ELR (cell line): ENCODE measurements at places on chromosomes 16 and 17.

GRCh38 chr17:45160447-45161287 lies 1.0 kb upstream of the HEXIM2 start:
- peak; percentile 77 for DNase-seq

DNA sequence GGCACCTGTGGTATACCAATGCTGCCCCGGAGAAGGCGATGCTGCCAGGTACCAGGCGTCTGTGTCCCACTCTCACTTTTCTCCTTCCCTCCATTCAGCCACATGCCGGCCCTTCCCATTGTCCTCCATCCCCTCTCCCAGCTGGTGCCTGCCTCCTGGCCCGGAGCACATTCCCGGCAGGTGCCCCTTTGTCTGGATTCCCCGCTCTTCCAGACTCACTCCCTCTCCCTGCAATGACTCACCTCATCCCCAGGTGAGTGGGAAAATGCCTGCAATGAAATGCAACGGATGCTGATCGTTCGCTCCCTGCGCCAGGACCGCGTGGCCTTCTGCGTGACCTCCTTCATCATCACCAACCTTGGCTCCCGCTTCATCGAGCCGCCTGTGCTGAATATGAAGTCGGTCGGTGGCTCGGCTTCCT lies 10.4 kb upstream of the KDM6B start:
- DNase-seq, result no peak

DNA sequence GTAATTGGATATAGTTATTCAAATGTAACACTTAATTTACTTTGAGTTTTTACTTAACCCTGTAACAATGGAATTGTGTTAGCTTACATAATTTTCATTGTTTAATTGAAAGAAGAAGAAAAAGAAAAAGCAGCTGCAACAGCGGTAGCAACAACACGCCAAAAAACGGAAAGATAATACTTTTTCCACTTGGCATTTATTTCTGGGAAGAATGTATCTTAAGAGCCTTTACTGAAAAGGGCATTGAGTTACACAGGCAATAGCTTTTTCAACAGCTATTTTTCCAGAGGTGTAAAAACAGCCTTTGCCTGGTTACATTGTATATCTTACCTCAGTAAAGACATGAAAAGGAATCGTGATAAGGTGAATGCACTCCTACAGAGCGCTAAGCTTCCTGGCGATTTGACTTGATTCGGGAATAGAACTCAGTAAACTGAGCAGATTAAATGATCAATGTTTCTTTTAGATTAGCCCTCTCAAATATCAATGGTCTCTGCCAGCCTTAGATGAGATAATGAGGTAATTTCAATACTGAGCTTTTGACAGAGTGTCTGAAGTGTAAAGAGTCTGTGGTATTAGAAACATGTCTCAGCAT lies 311.3 kb downstream of the CDH13 start:
- no peak for DNase-seq

DNA sequence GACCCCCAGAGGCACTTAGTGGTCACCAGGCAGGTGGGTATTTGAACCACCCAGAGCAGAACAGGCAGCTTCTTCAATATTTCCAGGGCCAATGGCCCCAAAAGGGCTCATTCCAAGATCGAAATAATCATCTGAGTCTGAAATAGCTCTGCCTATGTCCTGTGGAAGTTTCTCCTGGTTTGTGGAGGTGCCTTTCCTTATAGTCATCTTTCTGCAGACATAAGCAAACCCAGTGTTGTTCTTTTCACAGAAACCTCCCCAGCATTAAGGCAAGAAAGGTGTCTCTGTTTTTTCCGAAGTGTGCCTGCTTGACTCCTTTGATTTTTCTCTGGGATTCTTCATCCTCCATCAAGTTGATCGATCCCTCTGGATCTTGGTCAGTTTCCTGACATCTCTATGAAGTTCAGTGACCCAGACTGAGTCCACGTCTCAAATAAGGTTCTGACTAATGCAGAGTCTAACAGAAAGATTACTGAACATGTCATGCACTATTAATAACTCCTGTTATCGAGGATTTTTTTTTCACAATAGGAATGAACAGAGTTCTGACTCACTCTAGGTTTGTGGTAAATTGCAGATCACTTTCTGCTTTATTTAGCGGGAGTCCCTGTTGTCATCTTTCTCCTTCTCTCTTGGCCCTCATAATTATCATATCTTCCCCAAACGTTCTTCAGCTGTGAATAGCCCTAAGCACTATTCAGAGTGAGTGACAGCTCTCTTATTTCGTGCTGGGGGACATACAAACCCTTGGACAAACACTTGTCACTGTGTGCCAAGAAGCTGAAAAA lies 1.5 kb downstream of the LRRC3C start:
- DNase-seq, result peak; percentile 98

- DNase-seq, result no peak
Observed at GRCh38 chr17:34195987-34196386, 59.1 kb upstream of the CCL2 start.

GRCh38 chr17:7215652-7216180 lies 3.9 kb downstream of the DLG4 start:
- peak; percentile 46 for DNase-seq

DNA sequence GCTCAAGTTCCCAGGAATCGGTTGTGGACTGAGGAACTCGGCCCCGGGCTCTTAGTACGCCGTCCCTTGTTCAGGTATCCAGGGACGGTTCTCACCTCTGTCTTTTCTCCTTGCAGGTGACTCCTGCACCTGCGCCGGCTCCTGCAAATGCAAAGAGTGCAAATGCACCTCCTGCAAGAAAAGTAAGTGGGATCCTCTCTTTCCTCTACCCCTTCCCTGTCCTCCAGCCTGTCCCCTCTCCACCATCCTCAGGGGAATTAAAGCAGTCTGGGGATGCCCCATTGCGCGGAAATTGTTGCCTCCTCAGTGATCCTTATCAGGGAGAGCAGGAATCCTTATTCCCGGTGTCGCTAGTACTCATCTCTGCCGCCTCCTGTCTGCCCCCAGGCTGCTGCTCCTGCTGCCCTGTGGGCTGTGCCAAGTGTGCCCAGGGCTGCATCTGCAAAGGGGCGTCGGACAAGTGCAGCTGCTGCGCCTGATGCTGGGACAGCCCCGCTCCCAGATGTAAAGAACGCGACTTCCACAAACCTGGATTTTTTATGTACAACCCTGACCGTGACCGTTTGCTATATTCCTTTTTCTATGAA lies 585 bp downstream of the MT2A start:
- DNase-seq, result no peak

DNA sequence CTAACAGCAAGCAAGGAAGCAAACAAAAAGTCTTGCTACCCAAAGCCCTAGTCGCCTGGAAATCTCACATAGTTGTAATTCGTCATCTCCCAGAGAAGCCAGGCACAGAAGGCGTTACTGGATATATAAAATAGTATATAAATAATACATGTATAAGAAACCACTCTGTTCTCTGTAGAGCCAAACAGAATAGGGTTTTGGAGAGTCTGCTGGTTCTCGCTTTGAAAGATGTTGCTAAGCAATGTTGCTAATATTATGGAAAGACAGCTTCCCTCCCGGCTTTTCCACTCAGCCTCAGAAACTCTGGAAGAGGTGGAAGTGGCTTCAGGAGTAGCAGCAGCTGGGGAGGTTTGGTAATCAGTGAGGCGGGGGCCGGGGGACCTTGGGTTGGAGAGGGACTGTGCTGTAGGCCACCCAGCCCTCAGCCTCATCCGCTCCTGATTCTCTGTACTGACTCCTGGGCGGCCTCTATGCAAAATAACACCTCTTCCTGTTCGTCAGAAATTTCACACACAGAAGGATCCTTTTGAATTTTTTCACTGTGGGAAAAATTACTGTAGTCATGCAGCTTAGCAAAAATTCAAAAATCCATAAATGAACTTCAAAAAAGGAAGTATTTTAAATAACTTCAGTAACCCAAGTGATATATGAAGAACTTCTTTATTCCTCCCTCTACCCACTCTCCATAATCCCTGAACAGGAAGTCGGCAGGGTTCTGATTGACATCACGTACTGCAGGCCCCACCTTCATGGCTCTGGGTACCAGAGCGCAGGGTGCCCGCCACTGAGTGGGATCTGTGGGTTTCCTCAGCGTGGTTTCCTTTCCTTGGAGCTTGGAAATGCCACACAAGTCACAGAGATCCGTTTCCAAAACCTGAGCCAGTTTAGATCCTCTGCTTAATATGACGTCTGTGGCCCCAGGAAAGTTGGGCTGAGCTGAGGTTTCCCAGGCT lies 51.4 kb downstream of the RAP1GAP2 start:
- DNase-seq, result no peak

GRCh38 chr17:15265131-15265530 lies at the start of gene PMP22:
Gene PMP22 (minus strand): TSS chr17:15265326. CDS start chr17:15260727, 4,599 bp downstream.
- DNase-seq, result no peak

- peak; percentile 98 for DNase-seq
Observed at GRCh38 chr16:75244844-75245758, 6.3 kb downstream of the BCAR1 start.

GRCh38 chr16:76926595-76926994 lies 264.4 kb upstream of the MON1B start:
- no peak for DNase-seq

- no peak for DNase-seq
Observed at GRCh38 chr16:79618041-79618691, 17.6 kb upstream of the MAF start.

DNA sequence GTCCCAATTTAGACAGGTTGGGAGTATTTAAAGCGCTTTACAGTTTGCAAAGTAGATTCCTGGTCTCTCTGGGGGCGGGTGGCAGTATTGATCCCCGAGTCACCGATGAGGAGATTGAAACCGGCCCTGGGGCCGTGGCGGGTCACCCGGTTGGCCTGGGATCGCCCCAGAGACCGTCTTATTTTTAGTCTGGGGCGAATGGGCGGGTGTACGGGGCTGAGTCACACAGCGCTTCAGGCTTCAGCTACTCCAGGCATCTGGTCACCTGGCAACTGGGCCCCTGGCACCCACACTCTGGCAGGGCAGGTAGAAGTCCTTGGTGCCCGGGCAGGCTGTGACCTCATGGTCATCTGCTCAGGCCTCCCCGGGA lies 669 bp downstream of the MIEF2 start:
- DNase-seq, result peak; percentile 83

- no peak for DNase-seq
Observed at GRCh38 chr17:50428831-50429424, 2.9 kb downstream of the ACSF2 start.

GRCh38 chr16:35744726-35745125 lies 2285.3 kb downstream of the TP53TG3F start:
- no peak for DNase-seq

GRCh38 chr16:89717688-89718505 lies 2.8 kb downstream of the VPS9D1 start:
- DNase-seq, result no peak

DNA sequence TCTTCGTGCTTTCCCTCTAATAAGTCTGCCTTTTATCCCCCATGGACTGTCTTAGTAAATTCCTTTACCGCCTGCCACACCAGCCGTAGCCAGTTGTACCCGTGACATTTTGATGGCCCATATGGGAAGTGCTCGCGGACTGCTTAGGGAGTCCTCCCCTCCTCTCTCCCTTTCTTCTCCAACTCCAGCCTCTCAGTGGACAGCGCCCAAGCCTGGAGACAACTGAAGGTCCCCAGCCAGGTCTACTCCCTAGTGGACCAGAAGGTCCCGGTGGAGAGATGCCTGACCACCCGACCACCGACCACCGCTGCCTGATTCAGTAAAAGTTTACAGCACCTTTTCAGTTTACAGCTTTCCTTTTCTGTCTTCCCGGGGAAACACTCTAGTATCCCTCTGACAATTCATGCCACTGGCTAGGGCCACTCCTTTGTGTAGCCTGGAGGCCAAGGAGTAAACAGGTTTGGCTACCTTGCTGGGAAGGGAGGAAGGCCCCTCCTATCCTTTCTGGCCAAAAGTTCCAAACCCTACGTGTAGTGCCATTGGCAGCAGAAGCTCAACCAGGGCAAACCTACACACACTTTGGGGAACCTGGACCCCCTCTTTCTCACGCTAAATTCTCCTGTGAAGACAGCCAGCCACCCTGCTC lies 18.0 kb downstream of the CTRB2 start:
- DNase-seq, result no peak

- no peak for DNase-seq
Observed at GRCh38 chr16:11973070-11973469, 3.5 kb upstream of the SNX29 start.

DNA sequence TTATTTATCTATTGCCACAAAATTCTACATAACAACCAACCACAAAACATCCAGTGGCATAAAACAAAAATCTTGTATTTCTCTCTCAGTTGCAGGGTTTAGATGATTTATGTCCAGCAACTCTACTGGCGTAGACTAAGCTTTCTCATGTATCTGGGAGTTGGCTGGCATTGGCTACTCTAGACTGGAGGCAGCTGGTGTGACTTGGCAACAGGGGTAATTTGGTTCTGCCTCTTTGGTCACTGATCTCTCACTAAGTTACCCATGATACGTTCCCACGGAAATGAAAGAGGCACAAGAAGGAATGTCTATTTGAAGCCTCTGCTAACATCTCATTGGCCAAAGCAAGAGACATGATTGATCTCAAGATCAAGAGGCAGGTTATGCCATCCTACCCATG lies 144.0 kb downstream of the HS3ST3B1 start:
- no peak for DNase-seq

GRCh38 chr16:5971924-5972323 lies 874.3 kb upstream of the EEF2KMT start:
- DNase-seq, result no peak

GRCh38 chr17:50177983-50178834 lies 12.4 kb downstream of the SGCA start:
- DNase-seq, result peak; percentile 100

DNA sequence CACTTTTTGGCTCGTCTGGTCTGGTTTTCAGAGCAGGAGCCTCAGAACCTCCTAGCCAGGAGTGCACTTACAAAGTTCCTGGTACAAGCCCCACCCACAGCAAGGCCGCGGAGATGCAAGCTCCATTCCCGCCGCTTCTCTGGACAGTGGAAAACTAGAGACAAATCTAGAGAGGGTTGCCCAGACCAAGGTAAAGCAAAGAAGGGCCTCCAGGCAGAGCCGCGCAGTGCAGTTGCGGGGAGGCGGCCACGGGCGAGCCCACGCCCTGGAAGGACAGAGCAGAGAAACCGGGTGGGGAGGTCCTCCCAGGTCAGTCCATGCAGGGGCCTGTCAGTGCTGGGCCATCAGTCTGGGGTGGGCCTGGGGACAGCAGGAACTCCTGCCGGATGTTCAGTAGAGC lies 11.0 kb upstream of the OSGIN1 start:
- no peak for DNase-seq

GRCh38 chr17:29123111-29123510 lies 57.1 kb downstream of the MYO18A start:
- no peak for DNase-seq

DNA sequence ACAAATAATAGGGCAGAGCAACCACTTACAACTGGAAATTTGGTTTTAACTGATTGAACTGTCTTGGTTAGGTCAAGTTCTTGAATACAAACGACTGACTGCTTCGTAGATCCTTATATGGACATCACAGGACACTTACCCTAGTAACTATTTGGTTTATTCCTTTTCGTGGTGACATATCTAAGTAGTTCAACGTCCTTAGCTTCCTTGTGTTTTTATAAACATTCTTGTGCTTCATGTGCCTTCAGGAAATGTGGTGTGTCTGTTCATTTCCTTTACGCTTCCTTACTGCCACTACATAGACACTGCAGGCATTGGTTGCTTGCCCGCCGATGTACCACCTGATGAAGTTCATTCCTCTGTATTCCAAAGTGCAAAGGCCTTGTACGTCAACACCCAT lies 59.3 kb downstream of the USP10 start:
- no peak for DNase-seq

GRCh38 chr16:82187829-82188228 lies 17.8 kb upstream of the MPHOSPH6 start:
- DNase-seq, result no peak
